Stimulated activated effector memory CD8-positive, alpha-beta T cell treated with anti-CD3 and anti-CD28 coated beads, Interleukin-12 subunit alpha, Interleukin-12 subunit beta, amount 100 ng/mL, for 72 hours (primary cell): ENCODE measurements at places on chromosomes 11 and 22.

- no peak for DNase-seq
These were observed 22.6 kb upstream of the SORL1 start for GRCh38 chr11:121429556-121429955.

- DNase-seq = peak; percentile 52
These were observed 56.7 kb upstream of the RAB38 start for GRCh38 chr11:88231894-88232482.

DNA sequence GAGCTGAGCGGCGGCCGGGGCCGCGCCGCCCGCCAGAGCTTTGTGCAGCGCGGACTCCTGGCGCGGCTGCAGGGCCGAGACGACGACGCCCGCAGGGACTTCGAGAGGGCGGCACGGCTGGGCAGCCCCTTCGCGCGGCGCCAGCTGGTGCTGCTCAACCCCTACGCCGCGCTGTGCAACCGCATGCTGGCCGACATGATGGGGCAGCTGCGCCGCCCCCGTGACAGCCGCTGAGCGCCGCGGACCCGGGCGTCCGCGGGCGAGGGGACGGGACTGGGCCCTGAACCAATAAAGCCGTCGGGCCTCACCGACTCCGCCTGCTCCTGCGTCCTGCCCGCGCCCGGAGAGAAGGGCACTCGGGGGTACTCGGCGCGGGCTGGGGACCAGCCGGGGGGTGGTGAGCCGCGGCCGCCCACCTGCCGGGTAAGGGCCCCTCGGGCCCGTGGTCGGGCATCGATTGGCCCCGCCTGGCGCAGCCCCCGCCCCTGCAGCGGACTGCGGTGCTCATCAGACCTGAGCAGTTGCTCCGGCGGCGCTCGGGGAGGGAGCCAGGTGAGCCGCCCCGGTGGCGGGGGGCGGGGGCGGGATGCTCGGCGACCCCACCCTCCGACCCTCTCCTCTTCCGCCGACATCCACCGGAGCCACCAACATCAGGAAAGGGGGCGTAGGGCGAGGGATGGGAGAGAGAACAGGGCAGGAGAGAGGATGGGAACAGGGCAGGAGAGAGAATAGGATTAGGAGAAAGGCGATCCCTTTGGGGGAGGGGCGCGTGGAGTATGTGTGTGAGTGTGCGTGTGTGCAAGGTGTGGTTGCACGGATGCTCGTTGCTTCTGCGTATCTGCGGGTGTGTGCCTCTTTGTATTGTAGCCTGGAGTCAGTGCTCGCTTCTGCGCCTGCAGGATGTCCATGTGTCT is at the start of gene TMEM25:
Gene TMEM25, plus strand, starts transcription at position 510 of the 914 bp plus-strand sequence. CDS start 610 bp downstream, outside the sequence.
- peak; percentile 87 for DNase-seq

DNA sequence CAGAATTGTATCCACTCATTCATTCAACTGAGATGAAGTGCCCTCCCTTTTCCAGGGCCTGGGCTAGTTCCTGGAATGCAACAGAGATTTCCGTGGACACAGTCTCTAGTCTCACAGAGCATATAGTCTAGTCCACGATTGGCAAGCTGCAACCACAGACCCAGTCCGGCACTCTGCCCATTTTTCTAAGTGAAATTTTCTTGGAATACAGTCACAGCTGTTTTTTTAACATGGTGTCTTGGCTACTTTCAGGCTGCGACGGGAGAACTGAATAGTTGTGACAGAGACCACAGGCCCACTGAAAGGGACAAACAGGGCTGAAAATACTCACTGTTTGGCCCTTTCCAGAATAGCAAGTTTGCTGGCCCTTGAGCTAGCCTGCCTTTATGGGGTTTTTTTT is 29.2 kb downstream of the ALG12 start:
- no peak for DNase-seq

DNA sequence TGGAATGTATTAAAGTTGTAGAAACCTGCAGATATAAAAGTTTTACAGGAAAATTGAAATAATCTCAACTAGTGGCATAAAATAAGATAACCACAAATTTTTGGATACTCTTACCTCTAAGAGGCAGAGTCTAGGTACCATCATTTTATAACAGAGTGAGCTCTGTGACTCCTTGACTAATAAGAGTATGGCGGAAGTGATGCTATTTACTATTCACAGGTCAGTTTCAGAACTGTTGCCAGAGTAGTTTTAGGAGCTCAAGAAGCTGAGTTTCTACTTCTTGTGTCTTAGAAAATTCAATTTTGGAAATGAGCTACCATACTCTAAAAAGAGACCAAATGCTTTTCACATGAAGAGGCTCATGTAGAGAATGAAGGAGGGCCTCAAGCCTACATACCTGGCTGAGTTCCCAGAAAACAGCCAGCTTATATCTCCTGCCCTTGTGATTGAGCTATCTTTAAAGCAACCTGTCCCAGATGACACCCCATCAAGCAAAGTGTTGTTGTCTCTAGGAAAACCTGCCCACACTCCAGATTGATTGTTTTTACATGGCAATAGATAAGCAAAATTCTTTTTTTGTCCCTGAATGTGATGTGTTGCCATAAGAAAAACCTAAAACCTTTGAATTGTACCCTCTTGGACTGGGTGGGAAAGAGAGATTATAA is 712.8 kb upstream of the CNTN5 start:
- no peak for DNase-seq

DNA sequence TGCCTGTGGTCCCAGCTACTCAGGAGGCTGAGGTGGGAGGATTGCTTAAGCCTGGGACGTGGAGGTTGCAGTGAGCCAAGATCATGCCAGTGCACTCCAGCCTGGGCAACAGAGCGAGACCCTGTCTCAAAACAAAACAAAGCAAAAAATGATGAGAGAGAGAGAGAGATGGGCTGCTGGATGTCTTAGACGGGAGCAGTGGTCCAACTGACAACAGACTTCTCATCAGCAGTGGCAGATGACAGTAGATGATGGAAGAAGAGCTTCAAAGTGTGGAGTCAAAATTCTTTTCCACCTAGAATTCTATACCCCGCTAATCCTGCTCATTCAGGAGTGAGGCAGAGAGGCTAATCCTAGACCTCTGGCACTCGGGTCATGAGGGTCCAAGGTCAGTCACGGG is 29.0 kb upstream of the ACR start:
- DNase-seq = no peak

DNA sequence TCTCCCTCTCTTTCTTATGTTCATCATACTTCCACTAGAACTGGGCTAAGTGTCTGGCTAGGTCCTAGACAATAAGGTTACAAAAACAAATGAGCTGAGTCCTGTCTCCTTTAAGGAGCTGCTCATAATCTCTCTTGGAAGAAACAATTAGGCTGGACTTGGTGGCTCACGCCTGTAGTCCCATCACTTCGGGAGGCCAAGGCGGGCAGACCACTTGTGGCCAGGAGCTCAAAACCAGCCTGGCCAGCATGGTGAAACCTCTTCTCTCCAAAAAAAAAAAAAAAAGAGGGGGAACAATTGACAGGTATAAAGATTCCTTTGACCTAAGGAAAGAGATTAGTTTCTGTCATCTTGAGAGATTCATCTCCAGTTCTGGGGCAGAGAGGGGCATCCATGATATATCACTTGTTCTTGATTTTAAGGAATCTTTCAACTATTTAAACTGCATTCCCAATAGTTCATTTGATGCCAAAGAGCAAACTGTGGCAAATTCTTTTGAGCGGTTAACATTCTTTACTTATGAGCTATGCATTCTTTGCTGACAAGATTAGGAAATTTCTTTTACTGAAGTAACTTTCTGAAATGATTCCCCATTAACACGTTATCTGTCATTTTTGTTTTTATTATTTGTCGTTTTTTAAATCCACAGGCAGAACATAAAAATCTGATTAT is 125.5 kb downstream of the C11orf87 start:
- no peak for DNase-seq

DNA sequence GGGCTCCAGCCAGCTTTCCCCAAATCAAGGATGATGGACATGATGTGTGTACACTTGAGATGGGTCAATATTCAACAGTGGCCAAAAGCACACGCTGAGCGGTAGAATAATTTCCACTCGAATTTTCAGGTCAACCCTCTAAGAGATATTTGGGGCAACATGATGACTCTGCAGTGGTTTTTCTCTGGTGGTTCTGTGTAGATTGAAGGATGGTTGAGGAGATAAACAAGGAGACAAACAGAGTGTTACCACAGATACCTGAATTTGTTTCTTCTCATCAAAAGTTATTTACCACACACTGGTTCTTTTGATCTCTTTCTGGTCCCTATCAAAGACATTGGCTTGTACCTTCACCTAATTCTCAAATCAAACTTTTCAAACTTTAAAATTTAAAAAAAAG is 242.0 kb downstream of the ETS1 start:
- no peak for DNase-seq

DNA sequence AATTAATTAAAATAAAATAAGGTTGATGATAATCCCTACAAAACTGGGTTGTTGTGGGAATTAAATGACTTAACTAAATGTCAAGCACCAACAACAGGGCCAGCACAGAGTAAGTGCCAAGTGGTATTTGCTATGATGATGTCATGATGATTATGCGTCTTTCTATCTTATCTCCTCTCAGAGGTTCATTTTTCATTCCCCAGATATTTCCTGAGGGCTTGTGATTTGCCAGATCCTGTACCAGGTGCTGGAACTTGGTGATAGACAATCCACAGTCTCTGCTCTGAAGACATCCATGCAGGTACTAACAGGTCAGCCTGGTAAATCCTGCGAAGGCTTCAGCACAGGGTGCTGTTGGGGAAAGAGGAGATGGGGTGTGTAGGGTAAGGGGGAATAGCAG is 8.1 kb upstream of the MYH9 start:
- no peak for DNase-seq

- DNase-seq = no peak
These were observed 284.7 kb downstream of the MIAT start for GRCh38 chr22:26941896-26942636.

DNA sequence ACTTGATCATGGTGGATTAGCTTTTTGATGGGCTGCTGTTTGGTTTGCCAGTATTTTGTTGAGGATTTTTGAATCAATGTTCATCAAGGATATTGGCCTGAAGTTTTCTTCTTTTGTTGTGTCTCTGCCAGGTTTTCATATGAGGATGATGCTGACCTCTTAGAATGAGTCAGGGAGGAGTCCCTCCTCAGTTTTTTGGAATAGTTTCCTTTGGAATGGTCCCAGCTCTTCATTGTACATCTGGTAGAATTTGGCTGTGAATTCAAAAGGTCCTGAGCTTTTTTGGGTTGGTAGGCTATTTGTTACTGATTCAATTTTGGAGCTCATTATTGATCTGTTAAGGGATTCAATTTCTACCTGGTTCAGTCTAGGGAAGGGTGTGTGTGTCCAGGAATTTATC is 78.1 kb downstream of the CTSC start:
- DNase-seq = no peak

GRCh38 chr11:7513234-7514098 is at the start of gene PPFIBP2:
Gene PPFIBP2 (plus strand): TSS chr11:7513999. CDS start chr11:7549476, 35,477 bp downstream.
- peak; percentile 93 for DNase-seq

DNA sequence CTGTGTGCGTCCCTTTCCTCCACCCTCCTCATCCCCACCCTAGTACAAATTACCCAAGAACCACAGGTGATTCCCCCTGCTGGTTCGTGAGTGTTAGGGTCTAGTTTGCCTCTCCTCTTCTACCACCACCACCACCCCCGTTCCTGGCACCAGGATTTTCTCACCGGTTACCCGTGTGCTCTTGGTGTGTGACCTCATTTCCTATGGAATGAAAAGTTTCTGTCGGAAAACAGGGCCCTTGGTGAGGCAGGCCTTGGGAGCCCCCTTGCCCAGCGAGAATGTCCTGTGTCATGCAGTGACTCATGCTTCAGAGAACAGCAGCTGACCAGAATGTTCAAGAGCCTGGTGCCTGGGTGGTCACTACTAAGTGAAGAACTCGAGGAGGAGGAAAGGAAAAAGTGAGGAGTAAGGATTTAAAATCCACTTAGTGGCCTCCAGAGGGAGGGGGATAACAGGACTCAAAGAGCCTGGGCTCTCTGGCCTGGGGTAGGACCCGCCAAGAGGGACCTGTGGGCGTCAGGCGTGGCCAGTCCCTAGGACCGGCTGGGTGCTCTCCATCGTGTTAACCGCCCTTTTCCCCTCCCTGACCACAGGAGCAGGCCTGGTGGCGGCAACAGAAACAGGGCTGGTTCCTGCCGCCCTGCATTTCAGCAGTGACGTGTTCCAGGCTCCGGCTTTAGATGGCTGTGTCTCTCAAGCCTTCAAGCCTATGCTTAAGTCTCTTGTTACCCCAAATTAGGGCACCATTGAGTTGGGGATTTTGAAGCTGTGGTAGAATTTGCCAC is 30.2 kb downstream of the C22orf31 start:
- DNase-seq = no peak

GRCh38 chr11:111230122-111230465 is 15.4 kb upstream of the POU2AF2 start:
- DNase-seq = no peak

- DNase-seq = no peak
These were observed 198.4 kb downstream of the SBF2 start for GRCh38 chr11:10095412-10096208.

DNA sequence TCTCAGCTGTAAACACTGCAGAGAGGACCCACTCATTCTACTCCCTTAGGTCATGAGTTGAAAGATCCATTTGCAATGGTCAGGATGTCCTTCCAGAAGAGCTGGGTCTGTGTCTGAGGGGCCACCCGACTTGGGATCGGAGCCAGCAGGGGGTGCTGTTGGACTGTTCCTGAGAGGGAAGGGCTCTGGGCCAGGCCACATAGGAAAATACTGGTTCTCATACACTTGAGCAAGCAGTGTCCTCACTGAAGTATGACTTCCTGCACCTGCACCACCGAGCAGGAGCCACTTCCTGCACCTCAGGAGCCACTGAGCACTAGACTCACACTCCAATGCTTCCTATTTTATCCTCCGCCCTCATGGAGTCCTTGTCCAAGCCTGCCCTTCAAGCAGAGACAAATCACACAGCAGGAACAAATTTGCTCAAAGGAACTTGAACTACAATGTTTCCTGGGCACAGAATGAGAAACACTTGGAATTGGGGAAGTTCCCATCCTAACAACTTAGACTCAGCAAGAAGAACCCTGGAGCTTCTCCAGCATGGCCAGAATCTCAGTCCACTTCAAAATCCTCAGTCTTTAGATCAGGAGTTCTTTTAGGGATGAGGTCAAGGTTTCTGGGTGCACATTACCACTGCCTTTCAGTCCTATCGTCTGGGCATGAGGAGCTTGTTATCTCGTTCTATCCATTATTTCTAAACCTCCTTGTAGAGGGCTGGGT is 36.6 kb upstream of the VPREB1 start:
- peak; percentile 82 for DNase-seq

- no peak for DNase-seq
These were observed 40.5 kb downstream of the MTMR2 start for GRCh38 chr11:95883381-95883780.

- DNase-seq = no peak
These were observed 348.1 kb downstream of the ETS1 start for GRCh38 chr11:128239306-128239705.
